Lower leg skin (tissue), 4 donors: ENCODE measurements at places on chromosomes 3 and 15. TPM values are rescaled to one million over a fixed set of nuclear protein-coding genes. Genes with fewer than 3 reads are reported as not detected.

Gene IMPG2
- total RNA-seq: 0.11 TPM

Gene SMAD6
- total RNA-seq: 7.7 TPM

Gene GOLGA6B
- not detected for total RNA-seq

Gene ONECUT1
- not detected for total RNA-seq

Gene HYAL3
- total RNA-seq: 2.5 TPM

Gene OSTN
- not detected for total RNA-seq

Gene ADGRG7
- total RNA-seq: not detected

Gene CCR3
- total RNA-seq: 2.3 TPM

Gene DNAJA4
- 66.8 TPM for total RNA-seq

Gene PLSCR2
- not detected for total RNA-seq

Gene OIP5
- 1.5 TPM for total RNA-seq

Gene FOXB1
- total RNA-seq: not detected

Gene SEC61A1
- 69.1 TPM for total RNA-seq

Gene GREM1
- total RNA-seq: 1.2 TPM

Gene IQCB1
- total RNA-seq: 13.2 TPM

Gene GOLGA6L10
- total RNA-seq: 0.39 TPM

Gene MON1A
- 16.7 TPM for total RNA-seq

Gene VGLL3
- 8.0 TPM for total RNA-seq

Gene MNS1
- not detected for total RNA-seq

Gene CCR8
- not detected for total RNA-seq

Gene IL5RA
- not detected for total RNA-seq

Gene IL17RE
- total RNA-seq: 80.0 TPM

Gene KIF15
- total RNA-seq: 2.7 TPM

Gene TMC3
- not detected for total RNA-seq

Gene PIGZ
- 3.5 TPM for total RNA-seq

Gene MRAS
- 6.6 TPM for total RNA-seq

Gene TRIM59
- total RNA-seq: 2.9 TPM
